ENCODE measurements at places on chromosomes 12 and 14.

- DNase-seq, result no peak
These were observed 391.8 kb upstream of the DCN start for GRCh38 chr12:91574391-91574790.

- peak; percentile 14 for DNase-seq
These were observed 114.9 kb downstream of the ANO2 start for GRCh38 chr12:5830111-5830510.

DNA sequence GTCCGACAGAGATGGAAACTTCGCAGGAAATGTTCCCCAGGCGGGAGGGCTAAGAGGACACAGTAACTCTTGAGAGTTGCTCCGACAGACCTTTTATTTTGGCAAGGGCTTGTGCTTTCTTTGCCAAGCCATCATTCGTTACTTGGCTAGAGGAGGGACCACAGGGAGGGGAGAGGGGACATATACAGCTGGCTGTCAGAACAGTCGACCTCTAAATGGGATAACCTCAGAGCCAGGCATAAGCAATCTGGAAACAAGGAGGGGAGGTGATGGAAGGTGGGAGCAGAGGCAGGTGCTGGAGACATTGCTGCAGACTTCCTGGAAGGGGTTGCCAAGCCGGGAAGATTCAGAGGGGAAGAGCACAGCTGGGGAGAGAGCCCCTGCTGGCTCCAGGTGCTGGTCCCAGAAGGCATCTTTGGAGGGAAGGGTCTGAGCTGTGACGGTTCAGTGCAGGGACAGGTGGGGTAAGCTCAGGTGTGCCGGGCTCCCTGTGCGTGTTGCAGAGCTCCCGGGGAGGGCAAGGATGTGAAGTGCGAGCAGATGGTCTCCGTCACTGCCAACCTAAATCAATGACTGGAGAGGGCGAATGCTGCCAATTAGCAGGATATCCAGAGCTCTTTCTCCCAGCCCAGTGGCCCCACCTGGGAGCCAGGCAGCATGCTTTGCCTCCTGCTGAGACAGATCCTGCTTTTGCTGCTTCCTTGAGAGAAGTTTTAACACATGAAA is 50.1 kb downstream of the CHST11 start:
- DNase-seq, result no peak

DNA sequence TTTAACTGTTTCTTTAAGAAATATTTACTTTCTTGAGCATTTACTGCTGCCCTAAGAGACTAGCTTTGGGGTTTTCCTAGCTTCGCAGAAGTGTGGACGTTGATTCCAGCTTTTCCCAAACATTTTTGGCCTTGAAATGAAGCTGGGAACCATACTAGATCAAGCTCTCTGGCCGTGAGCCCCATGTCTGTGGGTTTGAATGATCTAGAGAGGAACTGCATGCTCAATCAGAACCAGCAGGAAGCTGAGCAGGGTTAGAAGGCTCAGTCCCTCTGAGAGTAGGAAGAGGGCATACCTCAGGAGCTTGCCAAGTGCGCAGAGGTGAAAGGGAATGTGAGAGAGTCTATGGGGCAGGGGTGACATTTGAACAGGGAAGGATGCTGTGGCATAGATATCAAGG is 292.1 kb downstream of the CACNA1C start:
- DNase-seq, result no peak

DNA sequence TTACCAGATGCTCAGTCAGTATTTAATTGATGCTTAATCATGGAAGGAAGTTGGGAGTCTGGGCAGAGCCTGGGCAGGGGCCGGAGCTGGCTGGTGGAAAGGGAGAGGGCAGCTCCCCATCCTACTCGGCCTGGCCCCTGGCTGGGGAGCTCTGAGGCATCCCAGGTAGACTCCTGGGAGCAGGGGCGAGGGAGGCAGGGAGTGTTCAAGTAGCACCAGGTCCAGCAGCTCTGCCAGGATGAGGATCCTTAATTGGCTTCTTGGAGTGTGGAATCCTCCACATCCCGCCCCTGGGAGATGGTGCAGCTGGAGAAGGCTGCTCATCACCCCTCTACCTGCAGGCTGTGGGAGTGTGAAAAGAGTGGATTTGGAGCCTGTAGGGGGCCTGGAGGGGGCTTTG is 30.9 kb downstream of the SYNDIG1L start:
- DNase-seq, result no peak

DNA sequence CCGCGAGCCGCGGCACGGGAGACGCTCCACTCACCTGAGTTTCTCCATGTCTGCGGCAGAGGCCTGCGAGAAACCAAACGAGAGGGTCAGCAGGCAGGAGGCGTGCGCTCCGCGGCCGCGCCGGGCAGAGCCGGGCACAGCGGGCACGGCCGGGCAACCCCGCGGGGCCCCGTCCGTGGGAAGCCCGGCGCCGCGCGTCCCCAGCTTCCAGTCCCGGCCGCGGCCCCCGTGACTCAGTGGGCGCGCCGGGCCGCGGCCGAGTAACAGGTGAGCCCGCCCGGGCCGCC is 19.4 kb downstream of the BEGAIN start:
- no peak for DNase-seq

DNA sequence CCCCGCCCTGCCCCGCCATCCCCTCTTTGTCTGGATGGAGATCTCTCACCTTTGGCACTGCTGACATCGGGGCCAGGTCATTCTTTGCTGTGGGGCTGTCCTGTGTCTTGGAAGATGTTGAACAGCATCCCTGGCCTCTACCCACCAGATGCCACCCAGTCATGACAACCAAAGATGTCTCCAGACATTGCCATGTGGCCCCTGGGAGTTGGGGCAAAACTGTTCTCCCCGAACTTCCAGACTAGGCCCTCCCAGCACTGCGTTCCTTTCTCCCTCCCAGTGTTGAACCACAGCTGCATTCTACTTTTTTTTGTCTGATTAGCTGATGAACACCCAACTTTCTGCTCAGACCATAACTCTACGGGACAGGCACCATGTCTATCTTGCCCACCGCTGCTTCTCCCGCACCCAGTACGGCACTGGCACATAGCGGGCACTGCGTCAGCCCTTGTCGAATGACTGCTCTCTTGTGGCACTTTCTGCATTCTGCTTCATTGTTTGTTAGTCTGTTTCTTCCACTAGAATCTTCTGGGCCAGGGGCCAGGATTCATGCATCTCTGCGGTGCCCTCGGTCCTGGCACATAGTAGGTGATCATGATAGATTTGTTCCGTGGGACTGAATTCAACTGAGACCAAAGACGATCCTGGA is 13.1 kb upstream of the MYL2 start:
- no peak for DNase-seq

GRCh38 chr12:96093543-96094196 is 58.3 kb upstream of the LTA4H start:
- DNase-seq, result no peak

GRCh38 chr12:57619434-57620244 is 8.4 kb downstream of the ARHGEF25 start:
- DNase-seq, result peak; percentile 42

DNA sequence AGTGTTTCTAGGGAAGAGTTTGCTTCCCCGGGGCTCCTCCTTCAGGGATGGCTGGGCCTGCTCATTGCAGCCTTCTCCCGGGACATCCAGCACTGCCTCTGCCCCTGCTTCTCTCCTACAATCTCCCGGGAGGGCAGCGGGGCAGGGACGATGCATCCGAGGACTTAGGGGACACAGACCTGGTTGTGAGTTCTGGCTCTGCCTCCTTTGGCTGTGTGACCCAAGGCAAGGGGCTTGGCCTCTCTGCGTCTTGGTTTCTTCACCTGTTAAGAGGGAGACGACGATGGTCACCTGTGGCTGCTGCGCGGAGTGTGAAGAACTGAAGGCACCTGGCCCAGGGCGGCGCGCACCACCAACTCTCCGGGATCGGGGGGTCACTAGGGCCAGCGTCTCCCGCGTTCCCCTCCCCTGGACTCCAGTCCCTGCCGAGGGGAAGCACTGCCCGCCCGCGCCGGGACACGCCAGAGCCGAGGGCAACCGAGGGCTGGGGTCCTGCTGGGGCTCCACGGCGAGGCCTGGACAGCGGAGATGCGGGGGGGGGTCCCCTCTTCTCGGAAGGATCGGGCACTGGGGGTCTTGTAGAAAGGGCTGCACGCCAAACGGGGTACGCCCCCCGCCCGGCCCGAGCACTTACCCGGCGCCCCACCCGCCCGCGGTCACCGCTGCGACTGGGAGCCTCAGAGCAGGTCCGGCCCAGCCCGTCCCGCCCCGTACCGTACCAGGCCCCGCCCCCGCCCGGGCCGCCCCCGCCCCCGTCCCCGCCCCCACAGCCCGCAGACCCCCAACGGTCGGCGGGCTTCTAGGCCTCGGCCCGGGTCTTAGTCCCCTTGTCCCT is at the start of gene HVCN1:
TSS of gene HVCN1 (minus strand) at position 670 of the 835 bp plus-strand sequence. CDS start 5,870 bp downstream, outside the sequence.
- DNase-seq, result peak; percentile 45

DNA sequence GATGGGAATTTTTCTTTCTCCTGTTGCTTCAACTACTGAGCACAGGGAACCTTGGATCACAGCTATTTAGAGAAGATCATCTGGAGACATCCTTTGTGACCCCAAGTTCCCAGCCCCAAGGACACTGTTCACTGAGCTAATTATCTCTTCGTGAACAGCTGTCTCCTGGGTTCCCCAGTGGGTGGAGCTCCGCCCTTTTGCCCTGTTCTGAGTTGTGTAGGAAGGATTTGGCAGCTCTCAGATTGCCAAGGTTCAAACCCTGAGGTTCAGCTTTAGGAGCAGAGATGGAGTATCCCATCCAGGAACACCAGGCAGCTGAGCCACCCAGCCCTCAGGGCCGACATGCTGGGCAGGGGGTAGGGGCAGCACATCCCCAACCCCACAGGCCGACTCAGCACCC is 32.0 kb downstream of the NGB start:
- DNase-seq, result peak; percentile 44

GRCh38 chr12:124747426-124748161 is 116.1 kb downstream of the SCARB1 start:
- DNase-seq, result peak; percentile 31

DNA sequence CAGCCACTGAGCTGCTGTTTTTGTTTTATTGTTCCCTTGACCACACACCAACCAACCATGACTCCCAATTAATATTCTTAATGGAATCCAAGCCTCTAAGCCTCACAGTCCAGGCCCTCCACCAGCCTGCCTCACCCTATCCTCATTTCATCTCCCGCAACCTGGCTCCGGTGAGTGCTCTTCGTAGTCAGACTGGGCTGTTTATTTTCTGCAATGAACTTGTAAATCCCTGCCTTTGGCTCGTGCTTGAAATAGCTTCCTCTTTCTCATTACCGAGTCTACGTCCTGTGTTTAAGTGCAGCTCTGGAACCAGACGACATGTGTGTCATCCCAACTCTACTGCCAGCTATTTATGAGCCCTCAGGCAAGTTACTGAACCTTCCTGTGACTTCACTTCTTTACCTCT is 12.4 kb upstream of the ETFBKMT start:
- no peak for DNase-seq

GRCh38 chr12:123058980-123059379 is 78.5 kb downstream of the ARL6IP4 start:
- DNase-seq, result no peak

GRCh38 chr12:26786865-26787514 is 46.0 kb downstream of the ITPR2 start:
- DNase-seq, result no peak

DNA sequence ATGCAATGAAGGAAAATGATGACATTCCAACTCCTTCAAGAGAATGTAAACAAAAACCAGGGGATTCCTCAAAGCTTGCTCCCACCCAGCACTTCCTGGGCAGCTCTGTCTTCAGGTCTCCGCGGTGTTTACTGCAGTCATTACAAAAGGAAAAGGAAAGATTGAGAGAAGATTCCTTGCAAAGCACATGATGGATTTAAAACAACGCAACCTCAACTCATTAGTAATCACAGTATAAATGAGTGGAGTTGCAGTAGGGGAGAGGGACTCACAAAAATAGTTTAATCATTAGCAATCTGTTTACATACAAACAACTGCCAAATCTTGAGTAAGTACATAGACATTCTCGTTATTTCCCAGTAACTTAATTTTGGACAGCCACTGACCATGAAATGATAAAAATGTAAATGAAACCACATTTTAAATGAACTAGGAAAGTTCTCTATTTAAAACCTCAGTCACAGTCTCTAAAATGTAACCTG is 49.7 kb upstream of the OVCH1 start:
- no peak for DNase-seq

DNA sequence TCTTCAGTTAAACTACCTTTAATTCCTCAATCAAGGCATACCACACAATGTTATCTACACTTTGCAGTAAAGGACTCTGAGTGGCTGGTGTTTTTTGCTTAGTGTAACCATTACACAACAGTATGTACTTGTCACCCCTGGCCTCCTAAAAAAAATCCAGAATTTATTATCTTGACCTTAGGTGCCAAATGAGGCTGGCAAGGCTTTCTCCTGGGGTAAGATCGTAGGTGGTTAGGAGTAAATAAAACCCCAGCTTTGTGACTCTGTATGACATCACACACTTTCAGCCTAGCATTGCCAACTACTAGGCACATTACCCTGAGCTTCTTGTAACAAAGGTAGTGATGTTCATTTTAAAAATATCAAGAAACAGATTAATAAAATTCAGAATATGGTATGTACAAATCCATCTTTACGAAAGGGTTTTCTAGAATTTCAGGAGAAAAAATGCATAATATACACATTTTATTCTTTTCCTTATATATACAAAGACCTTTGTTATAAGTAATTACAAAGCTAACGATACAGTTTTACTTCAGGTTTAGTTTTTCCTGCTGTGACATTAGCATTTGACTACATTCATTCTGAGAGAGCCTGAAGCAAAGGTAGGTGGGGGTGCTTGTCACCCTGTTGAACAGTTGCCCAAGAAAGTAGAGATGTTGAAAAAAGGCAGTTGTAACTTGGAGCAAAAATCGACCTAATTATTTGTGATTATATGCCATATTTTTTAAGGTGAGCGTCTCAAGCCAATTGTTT is 13.5 kb downstream of the TCL1A start:
- no peak for DNase-seq

GRCh38 chr14:104965561-104966231 is 12.5 kb downstream of the AHNAK2 start:
- DNase-seq, result no peak

GRCh38 chr12:75721796-75722195 is 210.4 kb upstream of the KRR1 start:
- no peak for DNase-seq

DNA sequence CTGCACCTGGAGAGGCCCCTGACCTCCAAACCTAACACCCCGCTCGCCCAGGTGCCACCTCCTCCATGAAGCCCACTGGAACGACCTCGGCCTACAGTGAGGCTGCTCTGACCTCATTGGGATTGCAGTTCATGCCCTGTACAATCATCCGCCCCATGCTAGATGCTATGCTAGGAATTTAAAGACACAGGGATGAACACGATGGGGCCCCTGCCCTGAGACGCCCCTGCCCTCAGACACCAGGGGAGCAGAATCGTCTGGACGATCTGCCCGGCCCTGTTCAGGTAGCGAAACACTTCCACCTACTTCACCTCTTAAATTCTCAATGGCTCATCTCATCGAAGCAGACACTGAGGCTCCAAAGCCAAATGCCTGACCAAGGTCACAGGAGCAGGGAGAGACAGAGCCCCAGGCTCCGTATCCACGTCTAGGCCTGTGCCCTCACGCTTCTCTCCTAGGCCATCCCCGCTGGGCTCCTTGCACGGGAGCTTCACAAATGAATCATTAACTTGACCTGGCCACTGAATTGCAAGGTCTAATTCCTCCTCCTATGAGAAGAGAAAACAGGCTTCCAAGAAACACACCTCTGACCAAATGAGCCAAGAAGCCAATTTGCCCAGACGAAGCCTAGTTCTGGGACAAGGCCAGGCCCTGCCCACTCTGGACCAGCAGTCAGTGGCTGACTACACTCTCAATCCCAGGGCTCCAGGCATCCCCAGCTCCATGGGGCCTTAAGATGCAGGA is 35.2 kb downstream of the SCARB1 start:
- DNase-seq, result no peak

GRCh38 chr12:75766263-75767160 is 255.1 kb upstream of the KRR1 start:
- DNase-seq, result no peak

Data from hematopoietic multipotent progenitor cell treated with erythropoietin and hydrocortisone succinate and interleukin-3 and kit ligand, for 6 days (in vitro differentiated cells).